ENCODE measurements at places on chromosomes 12 and 14.

DNA sequence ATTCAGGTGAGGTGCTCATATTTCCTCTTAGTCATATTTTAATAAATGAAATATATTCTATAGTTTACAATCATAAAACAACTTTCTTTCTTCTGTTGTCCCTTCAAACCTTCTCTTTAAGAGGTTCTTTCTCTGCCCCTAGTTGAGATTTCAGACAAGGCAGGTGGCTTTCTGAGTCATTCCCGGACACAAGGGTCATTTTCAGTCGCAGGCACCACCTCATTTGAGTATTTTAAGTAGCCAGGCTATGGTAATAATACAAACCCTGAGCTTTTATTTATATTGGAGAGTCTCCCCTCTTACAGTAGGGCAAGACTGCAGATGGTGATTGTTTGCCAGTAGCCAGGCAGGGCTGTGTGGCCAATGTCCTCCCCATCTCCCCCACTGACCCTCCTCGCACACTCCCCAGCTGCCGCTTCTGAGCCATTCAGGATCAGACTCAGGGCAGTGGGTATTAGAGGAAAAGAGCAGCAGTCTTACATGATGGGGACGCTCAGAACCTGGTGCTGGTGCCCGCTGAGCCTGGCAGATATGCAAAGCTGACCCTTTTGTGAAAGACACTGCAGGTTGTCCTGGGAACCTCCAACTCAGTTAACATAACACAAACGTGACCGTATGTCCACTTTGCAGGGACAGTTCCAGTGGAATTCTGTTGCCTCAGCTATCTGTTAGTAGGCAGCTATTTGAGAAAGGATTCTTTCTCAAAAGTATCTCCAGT is 101.1 kb upstream of the BCL2L14 start:
- no peak for DNase-seq

DNA sequence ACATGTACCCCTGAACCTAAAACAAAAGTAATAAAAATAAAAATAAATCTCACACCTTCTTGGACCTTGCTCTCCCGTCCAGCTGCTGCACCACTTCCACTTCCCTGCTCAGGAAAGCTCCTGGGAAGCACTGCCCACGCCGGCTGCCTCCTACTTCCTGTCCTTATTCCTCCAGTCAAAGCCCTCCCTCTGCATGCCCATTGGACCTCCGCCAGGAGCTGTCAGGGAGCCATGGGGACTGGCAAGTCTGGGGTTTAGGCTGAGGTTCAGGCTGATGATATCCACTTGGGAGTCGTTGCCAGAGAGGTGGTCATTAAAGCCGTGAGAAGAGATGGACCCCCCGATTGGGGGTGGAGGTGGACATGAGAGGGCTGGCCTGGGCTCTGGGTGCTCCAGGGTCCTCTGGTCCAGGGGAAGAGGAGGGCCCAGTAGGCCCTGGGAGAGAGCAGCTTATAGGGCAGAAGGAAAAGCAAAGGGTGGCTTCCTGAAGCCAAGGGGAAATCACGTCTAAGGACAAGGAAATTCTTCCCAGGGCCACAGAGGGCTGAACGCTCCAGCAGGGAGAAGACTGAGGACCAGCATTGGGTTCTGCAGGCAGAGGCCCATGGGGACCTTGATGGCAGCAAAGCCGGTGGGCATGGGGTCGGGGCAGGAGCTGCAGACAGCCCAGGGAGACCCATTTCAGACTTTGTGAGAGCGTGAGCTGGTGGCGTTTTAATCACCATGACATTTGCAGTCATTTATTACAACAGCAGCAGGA is 78.7 kb downstream of the FZD10 start:
- no peak for DNase-seq

DNA sequence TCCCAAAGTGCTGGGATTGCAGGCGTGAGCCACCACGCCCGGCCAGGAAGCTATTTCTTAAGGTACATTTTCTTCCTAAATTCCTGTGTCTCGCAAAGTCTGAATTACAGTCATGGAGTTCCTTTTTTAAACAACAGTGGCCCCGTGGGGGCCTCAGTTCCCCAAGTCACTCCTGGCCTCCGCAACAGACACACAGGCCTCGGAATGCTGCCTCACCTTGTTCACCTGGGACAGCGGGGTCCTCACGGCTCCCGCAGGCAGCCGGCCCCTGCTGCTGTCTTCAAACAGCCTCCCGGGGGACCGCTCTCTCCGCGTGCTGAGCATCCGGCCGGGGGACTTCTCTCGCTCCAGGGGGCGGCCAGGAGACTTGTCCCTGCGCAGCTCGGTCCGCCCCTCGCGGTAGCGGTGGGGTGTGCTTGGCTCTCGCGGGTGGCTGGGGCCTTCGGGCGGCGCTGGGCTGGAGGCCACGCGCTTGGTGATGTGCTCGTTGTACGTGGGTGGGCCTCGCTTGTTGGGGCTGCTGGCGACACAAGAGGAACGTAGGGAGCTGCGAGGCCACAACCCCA is 22.1 kb downstream of the PRKAB1 start:
- no peak for DNase-seq

GRCh38 chr14:42378274-42378673 is 771.6 kb downstream of the LRFN5 start:
- DNase-seq: no peak

DNA sequence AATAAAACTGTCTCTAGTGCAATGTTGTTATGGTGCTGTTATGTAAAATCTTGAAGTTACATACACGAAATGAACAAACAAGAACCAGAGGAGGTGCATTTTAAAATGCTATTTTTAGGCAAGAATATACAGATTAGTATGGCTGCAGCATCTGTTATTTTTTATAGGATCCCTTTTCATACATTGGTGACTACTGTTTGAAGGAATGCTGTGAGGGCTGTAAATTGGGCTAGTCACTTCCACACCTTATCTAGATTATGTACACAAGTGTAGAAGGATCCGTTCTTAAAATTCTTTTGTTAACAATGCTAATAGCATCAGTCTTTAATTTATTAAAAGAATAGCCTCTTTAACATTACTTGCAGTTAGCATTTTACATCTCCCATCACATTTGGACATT is 284.3 kb upstream of the MDGA2 start:
- no peak for DNase-seq

GRCh38 chr12:64713376-64713775 is 45.8 kb downstream of the GNS start:
- DNase-seq: no peak

DNA sequence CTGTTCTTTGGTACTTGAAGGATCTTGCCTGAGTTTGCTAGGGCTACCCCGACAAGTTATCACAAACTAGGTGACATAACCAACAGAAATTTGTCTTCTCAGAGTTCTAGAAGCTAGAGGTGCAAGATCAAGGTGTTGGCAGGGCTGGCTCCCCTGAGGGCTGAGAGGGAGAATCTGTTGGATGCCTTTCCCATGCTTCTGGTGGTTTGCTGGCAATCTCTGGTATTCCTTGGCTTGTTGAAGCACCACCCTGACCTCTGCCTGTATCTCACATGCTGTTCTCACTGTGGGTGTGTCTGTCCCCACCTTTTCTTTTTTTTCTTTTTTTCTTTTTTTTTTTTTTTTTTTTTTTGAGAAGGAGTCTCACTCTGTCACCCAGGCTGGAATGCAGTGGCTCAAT is 81.2 kb downstream of the VCPKMT start:
- DNase-seq: no peak

- DNase-seq: no peak
Observed at GRCh38 chr12:82055391-82055790, 296.2 kb upstream of the PPFIA2 start.

Measured in kidney capillary endothelial cell (primary cell).